ENCODE measurements at places on chromosomes 5 and 9.

DNA sequence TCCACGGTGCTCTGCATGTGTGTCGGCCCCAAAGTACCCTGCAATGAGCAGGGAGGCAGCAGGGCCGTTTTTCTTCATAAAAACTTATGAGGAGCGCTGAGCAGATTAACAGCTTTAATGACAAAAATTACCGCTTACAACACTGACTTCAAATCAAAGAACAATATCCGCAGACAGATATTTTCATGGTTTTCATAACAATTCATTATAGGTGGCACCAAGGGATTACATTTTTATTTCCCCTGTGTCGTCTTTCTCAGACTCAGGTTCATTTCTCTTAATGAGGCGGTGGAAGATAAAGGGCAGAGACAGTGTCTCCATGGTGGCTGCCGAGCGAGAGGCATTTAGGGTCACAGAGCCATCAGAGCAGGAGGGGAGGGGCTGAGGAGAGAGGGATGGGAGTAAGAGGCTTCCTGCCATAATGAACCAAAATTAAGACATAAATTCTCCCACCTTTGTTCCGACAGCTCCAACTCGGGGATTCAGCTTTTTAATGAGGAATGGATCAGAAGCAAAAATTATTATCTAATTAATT lies 240.7 kb upstream of the CLINT1 start:
- no peak for DNase-seq

DNA sequence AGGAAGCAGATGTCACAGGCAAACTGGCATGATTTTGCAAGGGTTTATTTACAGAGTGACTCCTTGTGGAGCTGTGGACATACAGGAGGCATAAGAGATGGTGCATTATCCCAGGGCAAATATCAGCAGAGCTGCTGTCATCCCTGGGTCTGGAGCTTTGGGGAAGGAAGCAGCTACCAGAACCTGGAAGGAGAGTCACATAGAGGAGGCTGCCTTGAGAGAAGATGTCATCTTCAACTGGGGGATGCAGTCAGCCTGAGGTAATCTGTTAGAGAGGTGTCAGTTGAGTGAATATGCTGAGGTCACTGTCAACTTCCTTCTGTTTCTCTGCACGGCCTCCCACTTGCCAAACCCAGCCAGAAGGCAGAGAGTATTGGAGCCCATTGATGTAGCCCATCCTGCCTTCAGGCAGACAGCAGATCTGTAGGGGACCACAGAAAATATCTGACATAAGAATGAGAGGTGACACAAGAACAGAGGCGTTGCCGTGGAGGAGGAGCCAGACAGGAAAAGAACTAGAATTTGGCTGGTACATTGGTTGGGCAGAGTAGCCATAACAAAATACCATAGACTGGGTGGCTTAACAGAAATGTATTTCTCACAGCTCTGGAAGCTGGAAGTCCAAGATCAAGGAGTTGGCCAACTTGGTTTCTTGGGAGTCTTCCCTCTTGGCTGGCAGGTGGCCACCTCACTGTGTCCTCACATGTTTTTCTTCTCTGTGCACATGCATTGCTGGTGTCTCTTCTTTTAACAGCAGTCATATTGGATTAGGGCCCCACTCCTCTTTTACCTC lies 102.8 kb downstream of the SNX18 start:
- DNase-seq = no peak

DNA sequence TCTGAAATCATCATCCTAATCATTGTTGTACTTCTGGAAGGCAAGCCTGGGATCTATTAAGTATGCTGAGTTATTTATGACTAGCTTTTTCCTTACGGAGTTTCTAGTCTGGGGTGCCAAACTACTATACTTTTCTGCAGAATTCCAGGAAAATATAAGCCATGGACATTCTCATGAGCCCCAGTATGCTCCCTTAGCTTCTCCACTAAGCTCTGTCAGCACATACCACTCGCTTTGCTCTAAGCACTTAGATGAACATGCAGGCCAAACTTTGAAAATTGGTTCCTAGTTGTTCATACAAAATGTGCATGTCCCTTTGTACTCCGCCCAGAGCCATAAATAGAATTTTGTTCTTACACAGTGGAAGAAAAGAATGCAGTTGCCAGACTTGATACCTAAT lies 284.6 kb downstream of the ARRDC3 start:
- no peak for DNase-seq

- no peak for DNase-seq
Measured at GRCh38 chr5:128674837-128675446, 136.9 kb upstream of the FBN2 start.

GRCh38 chr5:112276991-112277390 lies 142.1 kb downstream of the EPB41L4A start:
- peak; percentile 48 for DNase-seq

DNA sequence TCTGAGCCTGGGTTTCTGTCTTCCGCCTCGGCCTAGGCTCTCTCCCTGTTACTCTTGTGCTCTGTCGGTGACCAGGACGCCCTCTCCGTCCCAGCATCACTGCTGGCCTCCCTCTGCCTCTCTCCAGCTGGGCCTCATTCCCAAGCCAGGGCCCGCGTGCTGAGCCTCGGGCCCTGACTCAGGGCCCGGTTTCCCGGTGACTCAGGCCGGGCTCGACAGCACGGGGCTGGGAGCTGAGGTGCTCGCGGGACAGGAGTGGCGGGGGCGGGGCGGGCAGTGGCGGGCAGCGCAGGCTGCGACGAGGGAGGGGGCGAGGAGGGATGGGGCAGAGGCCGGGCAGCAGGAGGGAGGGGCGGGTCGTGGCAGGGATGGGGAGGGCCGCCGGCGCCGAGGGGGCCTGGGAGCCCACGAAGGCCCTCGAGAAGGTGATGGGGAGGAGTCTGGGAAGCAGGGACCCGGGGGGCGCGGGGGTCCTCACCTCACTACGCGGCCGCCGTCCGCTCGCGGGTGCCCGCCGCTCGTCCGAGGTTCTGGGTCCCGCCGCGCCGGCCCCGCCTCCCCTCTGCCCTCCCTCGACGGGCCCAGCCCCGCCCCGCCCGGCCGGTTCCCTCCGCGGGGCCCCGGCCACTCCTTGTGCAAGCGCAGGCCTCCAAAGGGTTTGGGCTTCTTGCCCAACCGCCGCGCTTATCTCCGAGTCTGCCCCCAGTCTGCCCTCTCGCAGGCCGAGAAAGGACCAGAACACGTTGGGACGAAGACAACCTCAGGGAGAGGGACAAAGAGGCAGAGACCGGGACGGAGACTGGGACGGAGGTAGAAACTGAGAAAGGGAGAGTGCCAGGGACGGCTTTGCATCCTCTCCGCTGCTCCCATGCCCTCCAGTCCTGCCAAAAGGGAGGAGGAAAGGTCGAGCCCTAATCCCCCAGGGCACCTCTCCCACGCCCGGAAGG lies at the start of gene ARAP3:
ARAP3 (minus strand) TSS at position 536 of the 947 bp plus-strand sequence. CDS start 1,744 bp downstream, outside the sequence.
- DNase-seq = peak; percentile 65

DNA sequence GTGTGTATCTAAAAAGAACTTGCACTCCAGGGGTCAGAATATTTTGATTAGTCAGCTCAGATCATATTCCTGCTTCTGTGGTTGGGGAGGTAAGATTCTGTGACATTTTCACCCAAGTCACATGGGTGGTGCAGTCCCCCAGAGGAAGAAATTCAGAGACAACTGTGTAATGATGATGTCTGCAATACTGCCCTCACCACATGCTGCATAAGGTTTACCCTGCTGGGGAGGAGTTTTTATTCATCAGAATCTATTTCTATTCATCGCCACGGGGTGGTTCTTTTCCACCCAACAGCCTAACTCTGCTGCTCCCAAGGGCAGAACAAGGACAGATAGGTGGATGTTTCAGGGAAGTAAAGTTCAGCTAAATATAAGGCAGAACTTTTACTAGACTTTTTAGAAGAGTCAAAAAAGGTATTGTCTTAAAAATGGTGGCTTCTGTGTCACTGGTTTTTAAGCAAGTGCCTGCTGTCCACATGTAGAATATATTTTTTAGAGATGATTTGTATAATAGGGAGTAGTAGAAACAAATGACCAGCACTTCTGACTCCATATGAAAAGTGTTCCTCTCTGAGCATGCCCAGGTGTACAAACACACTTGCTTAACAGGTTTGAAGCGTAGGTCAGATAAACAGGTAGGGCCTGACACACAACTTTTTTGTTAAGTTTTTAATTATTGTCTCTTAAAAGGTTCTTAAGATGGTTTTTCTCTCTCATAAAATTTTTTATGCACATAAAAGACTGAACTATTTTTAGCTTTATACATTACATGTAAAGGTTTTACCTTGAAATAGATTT lies 352.7 kb downstream of the LRRC70 start:
- no peak for DNase-seq

GRCh38 chr9:121637713-121638220 lies 13.7 kb upstream of the DAB2IP start:
- DNase-seq = no peak

DNA sequence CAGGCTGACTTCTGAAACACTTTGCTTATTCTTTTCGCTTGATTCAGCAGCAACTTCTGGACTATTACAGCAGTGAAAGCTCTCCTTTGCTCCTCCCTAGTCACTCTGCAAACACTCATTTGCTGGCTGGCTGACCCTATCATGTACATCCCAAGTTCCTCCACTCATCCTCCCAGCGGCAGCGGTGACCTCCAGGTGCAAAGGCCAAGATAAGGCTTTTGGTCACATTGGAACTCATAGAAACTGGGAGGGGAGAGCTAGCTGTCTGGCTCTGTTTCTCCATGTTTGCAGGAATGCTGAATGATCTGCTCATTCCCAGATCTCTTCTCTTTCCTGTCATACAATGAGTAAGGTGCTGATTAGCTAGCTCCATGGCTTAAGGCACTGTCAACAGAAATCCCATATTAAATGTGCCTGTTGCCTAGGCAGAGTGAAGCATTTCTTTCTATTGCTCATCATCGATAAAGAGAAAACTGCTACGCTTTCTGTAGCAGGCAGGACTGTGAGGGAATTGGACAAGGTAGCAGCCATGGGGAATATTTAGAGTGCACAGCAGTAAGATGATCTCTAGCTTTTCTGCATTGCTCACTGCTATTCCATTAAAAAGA lies 250.5 kb upstream of the PDE4D start:
- no peak for DNase-seq

DNA sequence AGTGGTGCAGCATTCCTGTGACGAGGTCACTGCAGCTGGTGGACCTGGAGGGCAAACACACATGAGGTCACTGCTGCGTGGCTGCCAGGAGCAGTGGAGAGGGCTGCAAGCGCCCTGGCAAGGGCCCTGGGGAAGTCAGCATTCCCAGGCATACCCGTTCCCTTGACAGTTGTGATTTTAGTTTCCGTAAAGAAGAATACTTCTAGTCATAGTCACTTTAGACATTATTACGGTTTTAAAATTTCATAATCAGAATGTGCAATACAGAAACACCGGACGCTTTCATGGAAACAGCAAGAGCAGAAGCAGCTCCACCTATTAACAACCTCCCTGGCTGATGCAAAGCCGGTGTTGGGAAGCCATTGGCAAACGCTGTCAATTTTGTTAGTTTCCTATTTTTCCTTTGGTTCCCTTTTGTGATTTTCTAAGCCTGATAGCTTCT lies 129.8 kb downstream of the GADD45G start:
- DNase-seq = no peak

GRCh38 chr9:120893611-120894307 lies 16.8 kb upstream of the PHF19 start:
- peak; percentile 46 for DNase-seq

All from retina (tissue), 1 donor.